ENCODE measurements at places on chromosomes 6 and 20. TPM values are rescaled to one million over a fixed set of nuclear protein-coding genes. Genes with fewer than 3 reads are reported as not detected.

DNA sequence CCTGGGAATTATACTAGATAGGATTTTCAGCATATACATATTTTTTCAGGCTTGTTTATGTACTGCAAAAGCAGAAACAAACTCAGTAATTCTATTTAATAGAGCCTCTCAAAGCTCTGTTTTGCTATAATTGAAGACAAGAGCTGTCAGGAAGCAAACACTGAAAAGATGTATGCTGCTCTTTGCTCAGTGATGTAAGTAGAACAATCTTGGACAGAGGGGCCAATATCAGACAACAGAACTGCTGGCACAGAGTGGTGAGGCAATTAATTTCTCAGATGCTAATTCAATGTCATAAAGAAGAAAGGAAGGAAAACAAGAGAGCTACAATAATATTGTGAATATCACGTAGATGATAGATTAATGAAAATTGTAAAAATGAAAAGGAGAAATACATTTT lies 663.3 kb upstream of the ADGRB3 start:
- no peak overlapping the region for H3K27ac ChIP-seq
- H3K4me1 ChIP-seq: no peaks in the 10 kb centered on the region
- no peak for DNase-seq
- H3K4me3 ChIP-seq: no peak overlapping the region

GRCh38 chr20:18628330-18628920 lies 40.6 kb downstream of the DTD1 start:
- no peak overlapping the region for H3K27ac ChIP-seq
- H3K36me3 ChIP-seq: no peaks in the 10 kb centered on the region
- no peaks in the 10 kb centered on the region for H3K27me3 ChIP-seq

DNA sequence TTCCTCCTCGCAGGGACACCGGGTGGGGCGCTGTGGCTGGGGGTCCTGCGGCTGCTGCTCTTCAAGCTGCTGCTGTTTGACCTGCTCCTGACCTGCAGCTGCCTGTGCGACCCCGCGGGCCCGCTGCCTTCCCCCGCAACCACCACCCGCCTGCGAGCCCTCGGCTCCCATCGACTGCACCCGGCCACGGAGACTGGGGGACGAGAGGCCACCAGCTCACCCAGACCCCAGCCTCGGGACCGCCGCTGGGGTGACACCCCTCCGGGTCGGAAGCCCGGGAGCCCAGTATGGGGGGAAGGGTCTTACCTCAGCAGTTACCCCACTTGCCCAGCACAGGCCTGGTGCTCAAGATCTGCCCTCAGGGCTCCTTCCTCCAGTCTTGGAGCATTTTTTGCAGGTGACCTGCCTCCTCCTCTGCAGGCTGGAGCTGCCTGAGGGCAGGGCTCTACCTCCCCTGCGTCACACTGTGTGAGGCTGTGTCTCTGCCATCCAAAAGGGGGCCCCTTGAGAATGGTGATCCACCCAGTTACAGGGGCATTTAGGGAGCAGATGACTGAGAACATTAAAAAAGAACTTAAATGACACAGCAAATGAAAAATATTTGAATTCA lies 3.9 kb upstream of the CNPY3 start:
- no peak overlapping the region for H3K4me3 ChIP-seq
- no peak for DNase-seq
- no peaks in the 10 kb centered on the region for H3K27me3 ChIP-seq
- H3K27ac ChIP-seq: no peak overlapping the region
- H3K36me3 ChIP-seq: no peaks in the 10 kb centered on the region
- no peaks in the 10 kb centered on the region for H3K4me1 ChIP-seq

DNA sequence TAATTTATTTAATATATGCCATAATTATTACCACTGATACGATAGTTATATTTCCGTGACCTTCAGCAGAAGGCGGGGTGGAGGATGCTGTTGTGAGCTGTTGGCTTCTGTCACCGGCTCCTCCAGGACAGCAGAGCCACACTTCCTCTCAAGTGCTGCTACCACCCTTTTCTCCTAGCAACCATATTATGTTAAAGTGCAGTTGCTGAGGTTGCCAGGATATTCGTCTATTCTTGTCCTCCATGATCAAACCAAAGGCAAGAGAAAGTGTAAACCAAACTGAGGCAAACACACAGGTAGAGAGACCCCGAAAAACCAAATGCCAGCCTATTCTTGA lies 27.8 kb downstream of the RGS17 start:
- no peaks in the 10 kb centered on the region for H3K4me1 ChIP-seq
- no peak overlapping the region for H3K4me3 ChIP-seq
- no peaks in the 10 kb centered on the region for H3K36me3 ChIP-seq
- no peak overlapping the region for H3K27ac ChIP-seq
- H3K27me3 ChIP-seq: no peaks in the 10 kb centered on the region

- peaks cover 14% of the 10 kb centered on the region for H3K4me1 ChIP-seq
- DNase-seq: no peak
- H3K4me3 ChIP-seq: peak within 1 kb of the TSS; percentile 62
- peaks cover 76% of the 10 kb centered on the region for H3K27me3 ChIP-seq
These were observed at the start of gene TFAP2C for GRCh38 chr20:56628873-56629463. TSS of gene TFAP2C (plus strand) at chr20:56629306. CDS start at chr20:56629545, 239 bp downstream.

Gene DUSP15
- 1.2 TPM for total RNA-seq

GRCh38 chr6:146891615-146892265 lies 293.0 kb downstream of the ADGB start:
- no peak overlapping the region for H3K27ac ChIP-seq
- peaks cover 14% of the 10 kb centered on the region for H3K4me1 ChIP-seq
- peak; percentile 29 for DNase-seq
- no peaks in the 10 kb centered on the region for H3K36me3 ChIP-seq
- no peaks in the 10 kb centered on the region for H3K27me3 ChIP-seq

- H3K27me3 ChIP-seq: peaks cover 62% of the 10 kb centered on the region
- DNase-seq: no peak
- H3K4me1 ChIP-seq: peaks cover 9% of the 10 kb centered on the region
- no peak overlapping the region for H3K4me3 ChIP-seq
These were observed 6.9 kb upstream of the DLL1 start for GRCh38 chr6:170297576-170298330.

- H3K27ac ChIP-seq: no peak overlapping the region
- H3K36me3 ChIP-seq: no peaks in the 10 kb centered on the region
- DNase-seq: no peak
- no peaks in the 10 kb centered on the region for H3K4me1 ChIP-seq
- no peak overlapping the region for H3K4me3 ChIP-seq
These were observed 105.1 kb downstream of the EDN3 start for GRCh38 chr20:59405226-59406200.

Gene C6orf15
- 4.6 TPM for total RNA-seq
